Heart right ventricle (tissue), 16 donors: ENCODE measurements at places on chromosomes 2 and 18. TPM values are rescaled to one million over a fixed set of nuclear protein-coding genes. Genes with fewer than 3 reads are reported as not detected.

DNA sequence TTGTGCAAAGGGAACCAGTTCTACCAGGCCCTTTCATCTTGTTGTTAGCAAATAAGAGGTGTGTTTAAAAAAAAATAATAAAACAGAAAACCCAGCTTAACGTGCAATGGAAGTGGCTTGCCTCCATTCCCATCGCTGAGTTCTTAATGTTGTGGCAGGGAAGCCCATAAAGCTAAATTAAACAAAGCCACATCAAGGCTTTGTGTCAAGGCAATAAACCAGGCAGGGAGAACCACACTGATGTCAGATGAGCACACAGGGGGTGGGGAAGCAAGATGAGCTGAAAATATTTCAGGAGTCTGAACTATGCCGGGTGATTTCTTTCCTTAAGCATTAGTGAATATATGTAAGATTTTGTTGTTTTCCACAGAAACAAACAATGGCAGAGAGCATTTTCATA is 73.5 kb downstream of the PHLPP1 start:
- H3K27ac ChIP-seq: no peak overlapping the region
- no peak overlapping the region for H3K4me3 ChIP-seq

SGO2 gene
- 0.64 TPM for total RNA-seq

GRCh38 chr2:88481691-88482336 is 29.3 kb upstream of the FOXI3 start:
- no peaks in the 10 kb centered on the region for H3K4me1 ChIP-seq
- DNase-seq: no peak

GRCh38 chr18:59047321-59048047 is 92.2 kb upstream of the SEC11C start:
- H3K4me3 ChIP-seq: no peak overlapping the region
- H3K36me3 ChIP-seq: no peaks in the 10 kb centered on the region
- H3K4me1 ChIP-seq: peaks cover 2% of the 10 kb centered on the region
- no peak for DNase-seq
- no peaks in the 10 kb centered on the region for H3K27me3 ChIP-seq

GRCh38 chr2:46816846-46817726 is 98.5 kb downstream of the MCFD2 start:
- no peak overlapping the region for H3K4me3 ChIP-seq
- peaks cover 61% of the 10 kb centered on the region for H3K4me1 ChIP-seq
- H3K36me3 ChIP-seq: no peaks in the 10 kb centered on the region
- no peaks in the 10 kb centered on the region for H3K27me3 ChIP-seq

GRCh38 chr2:165219481-165219880 is 15.6 kb upstream of the SCN3A start:
- no peaks in the 10 kb centered on the region for H3K36me3 ChIP-seq
- no peaks in the 10 kb centered on the region for H3K4me1 ChIP-seq
- H3K27ac ChIP-seq: no peak overlapping the region

DNA sequence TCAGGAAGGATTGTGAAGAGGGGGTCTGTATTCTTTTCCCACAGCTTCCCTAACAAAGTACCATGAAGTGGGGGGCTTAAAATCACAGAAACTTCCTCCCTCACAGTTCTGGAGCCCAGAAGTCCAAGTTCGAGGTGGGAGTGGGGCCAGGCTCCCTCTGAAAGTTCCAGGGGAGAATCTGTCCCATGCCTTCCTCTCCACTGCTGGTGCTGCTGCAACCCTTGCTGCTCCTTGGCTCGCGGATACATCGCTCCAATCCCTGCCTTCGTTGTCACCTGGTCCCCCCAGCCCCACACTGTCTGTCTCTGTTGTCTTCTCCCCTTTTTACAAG is 134.1 kb downstream of the DDX1 start:
- H3K4me1 ChIP-seq: peaks cover 11% of the 10 kb centered on the region
- H3K36me3 ChIP-seq: no peaks in the 10 kb centered on the region
- H3K4me3 ChIP-seq: no peak overlapping the region
- no peak overlapping the region for H3K27ac ChIP-seq
- no peak for DNase-seq
- no peaks in the 10 kb centered on the region for H3K27me3 ChIP-seq

GRCh38 chr2:20680744-20681375 is 13.9 kb downstream of the GDF7 start:
- peaks cover 3% of the 10 kb centered on the region for H3K4me1 ChIP-seq
- no peaks in the 10 kb centered on the region for H3K27me3 ChIP-seq
- no peaks in the 10 kb centered on the region for H3K36me3 ChIP-seq
- DNase-seq: no peak

DNA sequence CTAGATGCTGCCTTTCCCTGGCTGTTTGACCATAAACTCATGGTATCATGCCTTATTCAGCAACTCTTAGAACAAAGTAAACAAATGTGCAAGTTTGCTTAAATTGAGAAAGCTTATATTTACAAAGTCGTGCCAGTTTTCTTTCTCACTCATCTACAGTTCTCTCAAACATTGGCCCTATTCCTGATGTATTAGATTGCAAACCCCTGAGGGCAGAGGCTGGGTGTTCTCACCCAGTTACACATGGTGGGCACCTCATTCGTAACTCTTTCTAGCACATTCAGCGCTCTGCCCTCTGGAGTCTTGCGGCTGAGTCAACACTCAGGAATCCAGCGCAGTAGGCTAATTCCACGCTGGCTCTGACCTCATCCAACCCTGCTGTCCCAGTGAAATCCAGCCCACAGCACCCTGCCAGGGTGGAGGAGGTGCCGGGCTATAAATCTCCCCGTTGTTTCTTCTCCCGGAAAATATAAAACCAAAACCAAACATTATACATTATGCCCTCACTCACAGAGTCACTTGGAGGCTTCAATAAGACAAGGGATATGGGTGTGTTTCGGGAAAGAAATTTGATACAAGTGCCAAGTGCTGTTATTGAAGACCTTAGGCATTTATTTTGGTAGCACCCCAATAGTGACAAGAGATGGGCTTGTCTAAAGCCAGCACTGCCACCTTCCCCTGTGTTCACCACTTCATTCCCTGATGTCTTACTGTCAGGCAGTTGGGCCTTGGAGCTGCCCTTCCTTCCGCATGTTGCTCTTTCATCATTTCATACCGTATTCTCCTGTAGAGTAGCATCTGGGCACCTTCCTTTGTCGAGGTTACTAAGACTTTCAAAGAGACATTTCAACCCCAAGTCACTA is 287.4 kb downstream of the PRKCE start:
- H3K4me1 ChIP-seq: peaks cover 44% of the 10 kb centered on the region
- no peaks in the 10 kb centered on the region for H3K36me3 ChIP-seq
- peak; percentile 50 for DNase-seq
- H3K4me3 ChIP-seq: no peak overlapping the region
- H3K27ac ChIP-seq: no peak overlapping the region

PCARE gene
- 1.8 TPM for total RNA-seq

- no peak overlapping the region for H3K27ac ChIP-seq
- H3K4me1 ChIP-seq: peaks cover 10% of the 10 kb centered on the region
- H3K27me3 ChIP-seq: peaks cover 6% of the 10 kb centered on the region
- DNase-seq: no peak
These were observed 80.5 kb downstream of the DDX1 start for GRCh38 chr2:15671842-15672815.

DNA sequence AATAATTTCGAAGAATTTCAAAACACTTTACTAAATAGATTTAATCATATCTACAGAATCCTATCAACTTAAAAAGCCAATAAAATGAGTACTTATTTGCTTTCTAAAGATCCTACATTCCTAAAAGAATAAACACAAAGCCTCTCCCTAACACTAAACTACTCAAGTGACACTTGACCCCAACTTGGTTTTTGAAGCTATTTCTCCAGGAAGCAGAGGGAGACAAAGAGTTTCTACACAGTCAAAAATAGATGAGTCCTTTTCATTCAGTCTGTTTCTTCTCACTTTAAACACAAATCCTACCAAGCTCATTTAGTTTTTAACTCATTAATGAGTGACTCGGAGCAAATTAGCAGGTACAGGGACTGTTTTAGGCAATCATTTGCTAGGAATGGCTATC is 2.1 kb downstream of the ATL2 start:
- no peak for DNase-seq
- no peaks in the 10 kb centered on the region for H3K36me3 ChIP-seq
- no peak overlapping the region for H3K27ac ChIP-seq

GRCh38 chr2:33136056-33136455 is 189.3 kb downstream of the LTBP1 start:
- no peak for DNase-seq
- H3K4me1 ChIP-seq: peaks cover 51% of the 10 kb centered on the region
- no peaks in the 10 kb centered on the region for H3K36me3 ChIP-seq
- H3K27ac ChIP-seq: peak overlapping the region; percentile 88

UGT1A3 gene
- total RNA-seq: not detected

DNA sequence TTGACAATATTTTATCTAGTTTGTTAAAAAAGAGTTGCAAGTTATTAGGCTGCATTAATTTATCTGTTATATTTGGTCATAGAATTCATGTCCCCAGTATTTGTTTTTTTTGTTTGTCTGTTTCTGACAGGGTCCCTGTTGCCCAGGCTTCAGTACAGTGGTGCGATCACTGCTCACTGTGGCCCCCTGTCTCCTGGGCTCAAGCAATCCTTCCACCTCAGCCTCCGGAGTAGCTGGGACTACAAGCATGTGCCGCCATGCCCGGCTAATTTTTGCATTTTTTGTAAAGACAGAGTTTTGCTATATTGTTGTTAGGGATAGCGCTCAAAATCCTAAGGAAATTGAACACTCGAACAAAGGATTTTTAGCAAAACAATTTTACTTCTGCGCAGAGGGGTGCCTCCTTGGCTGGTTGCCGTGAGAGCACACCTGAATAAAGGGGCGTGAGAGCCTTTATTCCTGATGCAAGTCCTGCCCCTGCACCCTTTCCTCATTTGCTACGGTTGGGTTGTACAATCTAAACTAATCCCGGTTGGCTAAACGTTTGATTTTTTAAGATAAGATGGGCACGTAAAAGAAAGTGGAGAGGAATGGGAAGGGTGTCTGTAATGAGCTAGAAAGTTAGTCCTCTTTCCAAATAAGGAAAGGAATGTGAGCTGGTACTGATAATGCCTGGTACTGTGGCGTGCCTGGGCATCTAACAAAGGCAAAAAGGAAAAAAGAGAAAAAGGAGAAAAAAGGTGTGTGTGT is 65.5 kb downstream of the COMMD1 start:
- H3K27ac ChIP-seq: peak overlapping the region; percentile 75
- no peaks in the 10 kb centered on the region for H3K36me3 ChIP-seq
- no peak for DNase-seq
- no peaks in the 10 kb centered on the region for H3K27me3 ChIP-seq
- H3K4me1 ChIP-seq: peaks cover 19% of the 10 kb centered on the region
- H3K4me3 ChIP-seq: no peak overlapping the region

GRCh38 chr18:68865503-68865902 is 67.6 kb downstream of the CCDC102B start:
- H3K27me3 ChIP-seq: no peaks in the 10 kb centered on the region
- no peak for DNase-seq
- H3K4me1 ChIP-seq: no peaks in the 10 kb centered on the region
- no peak overlapping the region for H3K27ac ChIP-seq
- H3K4me3 ChIP-seq: no peak overlapping the region

GRCh38 chr18:61637319-61637718 is 255.5 kb downstream of the RNF152 start:
- DNase-seq: no peak
- H3K4me3 ChIP-seq: no peak overlapping the region
- peak overlapping the region; percentile 67 for H3K27ac ChIP-seq

MRPL44 gene
- 40.4 TPM for total RNA-seq

PKP4 gene
- total RNA-seq: 36.2 TPM

DNA sequence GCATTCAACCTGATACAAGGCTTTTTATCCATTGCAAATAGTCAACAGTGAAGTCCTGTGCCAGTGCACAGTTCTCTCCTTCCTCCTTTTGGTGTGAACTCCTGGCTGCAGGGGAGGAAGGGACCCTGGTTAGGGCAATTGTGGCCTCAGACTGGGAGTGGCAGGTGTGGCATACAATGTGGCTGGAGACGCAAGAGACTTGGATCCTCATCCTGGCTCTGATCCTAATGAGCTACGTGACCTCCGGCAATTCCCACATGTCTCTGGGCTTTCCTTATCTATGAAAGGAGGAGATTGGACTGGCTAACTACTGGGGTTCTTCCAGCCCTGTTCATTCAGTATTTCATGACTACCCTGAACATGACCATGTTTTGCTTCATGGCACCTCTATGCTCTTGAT is 10.5 kb upstream of the IL1A start:
- no peak for DNase-seq
- H3K27me3 ChIP-seq: peaks cover 6% of the 10 kb centered on the region
- H3K4me3 ChIP-seq: no peak overlapping the region
- peaks cover 18% of the 10 kb centered on the region for H3K4me1 ChIP-seq

GRCh38 chr2:221397187-221397586 is 174.9 kb downstream of the EPHA4 start:
- H3K27me3 ChIP-seq: no peaks in the 10 kb centered on the region
- no peaks in the 10 kb centered on the region for H3K4me1 ChIP-seq
- no peaks in the 10 kb centered on the region for H3K36me3 ChIP-seq
- no peak overlapping the region for H3K4me3 ChIP-seq
- DNase-seq: no peak

DNA sequence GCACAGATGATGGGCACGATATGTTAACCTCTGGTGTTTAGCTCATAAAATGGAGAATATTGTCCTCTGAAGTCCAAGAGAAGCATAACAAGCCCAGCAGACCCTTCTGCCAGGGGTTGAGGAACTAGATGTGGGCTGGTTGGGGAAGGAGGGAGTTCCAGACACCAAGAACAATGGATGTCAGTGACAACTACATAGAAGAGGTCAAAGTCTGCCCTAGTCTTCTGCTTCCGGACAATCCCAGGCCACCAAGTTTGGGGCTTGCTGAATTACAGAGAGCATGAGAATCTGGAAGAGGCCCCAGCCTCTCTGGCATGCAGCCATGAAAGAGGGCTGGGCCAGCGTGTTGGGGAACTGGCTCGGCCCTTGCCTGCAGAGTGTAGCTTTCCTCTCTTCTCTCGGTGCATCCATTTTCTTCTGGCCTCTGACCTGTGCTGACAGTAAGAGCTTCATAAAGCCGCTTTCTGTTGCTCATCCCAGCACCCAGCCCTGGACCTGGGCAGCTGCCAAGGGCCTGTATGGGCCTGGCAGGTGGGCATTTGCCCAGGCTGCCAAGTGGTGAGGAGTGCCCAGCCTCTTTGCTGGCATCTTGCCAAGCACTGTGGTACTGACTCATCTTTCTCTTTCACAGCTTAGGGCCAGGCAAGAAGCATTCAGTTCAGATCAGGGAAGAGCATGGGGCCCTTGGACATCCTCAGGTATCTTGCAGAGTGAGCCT is 14.6 kb upstream of the LAPTM4A start:
- no peak overlapping the region for H3K4me3 ChIP-seq
- H3K4me1 ChIP-seq: peaks cover 16% of the 10 kb centered on the region
- DNase-seq: peak; percentile 70
- no peaks in the 10 kb centered on the region for H3K36me3 ChIP-seq

GRCh38 chr2:46943881-46944798 is 28.5 kb upstream of the MCFD2 start:
- no peak for DNase-seq
- no peak overlapping the region for H3K27ac ChIP-seq
- H3K27me3 ChIP-seq: no peaks in the 10 kb centered on the region
- H3K4me3 ChIP-seq: no peak overlapping the region

- H3K4me1 ChIP-seq: no peaks in the 10 kb centered on the region
- no peak overlapping the region for H3K4me3 ChIP-seq
- no peak for DNase-seq
- H3K36me3 ChIP-seq: no peaks in the 10 kb centered on the region
These were observed 66.2 kb upstream of the PROKR1 start for GRCh38 chr2:68577183-68577582.

GRCh38 chr2:67996772-67997527 is 65.9 kb downstream of the C1D start:
- no peaks in the 10 kb centered on the region for H3K27me3 ChIP-seq
- H3K27ac ChIP-seq: no peak overlapping the region
- H3K36me3 ChIP-seq: no peaks in the 10 kb centered on the region
- no peaks in the 10 kb centered on the region for H3K4me1 ChIP-seq
- DNase-seq: no peak

GRCh38 chr2:47708801-47709499 is 74.0 kb upstream of the MSH6 start:
- no peaks in the 10 kb centered on the region for H3K4me1 ChIP-seq
- H3K36me3 ChIP-seq: no peaks in the 10 kb centered on the region
- H3K27ac ChIP-seq: no peak overlapping the region
- no peaks in the 10 kb centered on the region for H3K27me3 ChIP-seq
- no peak for DNase-seq
- no peak overlapping the region for H3K4me3 ChIP-seq
